ENCODE measurements at places on chromosomes 5 and 9. TPM values are rescaled to one million over a fixed set of nuclear protein-coding genes. Genes with fewer than 3 reads are reported as not detected.
A peak's percentile ranks its signal among the peaks of the same experiment; 100 is the strongest.

DNA sequence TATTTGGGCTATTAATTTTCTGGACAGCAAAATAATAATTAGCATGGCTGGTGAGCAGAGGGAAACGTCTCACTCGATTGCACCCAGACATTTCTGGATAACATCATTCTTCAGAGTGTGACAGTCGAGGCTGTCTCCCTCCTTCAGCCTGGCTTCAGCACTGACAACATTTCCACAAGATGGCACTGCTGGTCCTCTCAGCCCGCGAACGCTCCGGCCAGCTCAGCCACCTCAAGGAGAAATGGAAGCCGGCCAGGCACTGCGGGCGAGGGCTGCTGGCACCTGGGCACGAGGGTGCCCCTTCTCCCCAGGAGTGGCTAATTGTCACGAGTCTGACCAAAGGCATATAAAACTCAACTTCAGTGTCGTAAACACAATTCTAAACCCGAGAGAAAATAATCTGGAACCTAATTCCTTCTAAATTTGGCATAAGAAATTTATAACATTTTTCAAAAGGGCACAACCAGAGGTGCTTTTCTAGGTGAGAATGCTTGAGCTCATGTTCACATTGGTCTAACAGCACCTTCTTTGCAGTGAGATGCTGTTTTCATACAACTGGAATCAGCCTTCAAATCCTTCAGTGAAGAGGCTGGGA is 65.9 kb downstream of the DAP start:
- peak; percentile 89 for DNase-seq
- no peak overlapping the region for H3K4me3 ChIP-seq
- no peaks in the 10 kb centered on the region for H3K27me3 ChIP-seq

The PLAA gene
- total RNA-seq, result 22.1 TPM

- no peaks in the 10 kb centered on the region for H3K27me3 ChIP-seq
- peaks cover 6% of the 10 kb centered on the region for H3K4me1 ChIP-seq
- no peak for DNase-seq
- no peak overlapping the region for H3K4me3 ChIP-seq
Observed at GRCh38 chr5:56026863-56027300, 32.1 kb upstream of the IL6ST start.

The SLIT3 gene
- total RNA-seq, result 70.0 TPM

GRCh38 chr9:36793277-36793676 is 220.6 kb downstream of the MELK start:
- H3K27ac ChIP-seq, result no peak overlapping the region
- H3K36me3 ChIP-seq, result no peaks in the 10 kb centered on the region
- H3K4me3 ChIP-seq, result no peak overlapping the region
- DNase-seq, result no peak
- H3K27me3 ChIP-seq, result no peaks in the 10 kb centered on the region

The IL7R gene
- 226 TPM for total RNA-seq

GRCh38 chr9:16060436-16061129 is 507.7 kb downstream of the CCDC171 start:
- no peak overlapping the region for H3K4me3 ChIP-seq
- H3K36me3 ChIP-seq, result no peaks in the 10 kb centered on the region
- H3K4me1 ChIP-seq, result no peaks in the 10 kb centered on the region
- H3K27ac ChIP-seq, result no peak overlapping the region

GRCh38 chr9:104177003-104177611 is 83.0 kb downstream of the SMC2 start:
- DNase-seq, result no peak
- no peak overlapping the region for H3K4me3 ChIP-seq
- H3K27ac ChIP-seq, result no peak overlapping the region
- no peaks in the 10 kb centered on the region for H3K4me1 ChIP-seq
- H3K27me3 ChIP-seq, result no peaks in the 10 kb centered on the region

- H3K27ac ChIP-seq, result no peak overlapping the region
- H3K4me1 ChIP-seq, result no peaks in the 10 kb centered on the region
- H3K36me3 ChIP-seq, result peaks cover 29% of the 10 kb centered on the region
- H3K27me3 ChIP-seq, result no peaks in the 10 kb centered on the region
- no peak for DNase-seq
Observed at GRCh38 chr9:21853414-21853813, 51.0 kb downstream of the MTAP start.

DNA sequence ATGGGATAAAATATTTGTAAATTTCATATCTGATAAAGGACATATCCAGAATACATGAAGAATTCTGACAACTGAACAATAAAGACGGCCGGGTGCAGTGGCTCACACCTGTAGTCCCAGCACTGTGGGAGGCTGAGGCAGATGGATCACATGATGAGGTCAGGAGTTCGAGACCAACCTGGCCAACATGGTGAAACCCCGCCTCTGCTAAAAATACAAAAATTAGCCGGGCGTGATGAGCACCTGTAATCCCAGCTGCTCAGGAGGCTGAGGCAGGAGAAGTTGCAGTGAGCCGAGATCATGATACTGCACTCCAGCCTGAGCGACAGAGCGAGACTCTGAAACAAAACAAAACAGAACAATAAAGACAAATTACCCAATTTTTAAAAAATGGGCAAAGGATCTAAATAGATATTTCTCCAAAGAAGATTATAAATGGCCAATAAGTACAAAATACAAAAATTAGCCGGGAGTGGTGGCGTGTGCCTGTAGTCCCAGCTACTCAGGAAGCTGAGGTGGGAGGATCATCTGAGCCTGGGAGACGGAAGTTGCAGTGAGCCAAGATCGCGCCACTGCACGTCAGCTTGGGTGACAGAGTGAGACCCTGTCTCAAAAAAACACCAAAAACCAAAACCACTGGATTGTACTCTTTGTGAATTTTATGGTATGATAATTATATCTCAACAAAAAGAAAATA is 9.6 kb upstream of the NSD1 start:
- H3K36me3 ChIP-seq, result no peaks in the 10 kb centered on the region
- H3K4me1 ChIP-seq, result no peaks in the 10 kb centered on the region
- H3K27ac ChIP-seq, result no peak overlapping the region
- H3K4me3 ChIP-seq, result no peak overlapping the region
- H3K27me3 ChIP-seq, result no peaks in the 10 kb centered on the region
- no peak for DNase-seq

GRCh38 chr5:15966651-15967050 is 212.9 kb downstream of the MARCHF11 start:
- no peaks in the 10 kb centered on the region for H3K27me3 ChIP-seq
- no peaks in the 10 kb centered on the region for H3K4me1 ChIP-seq
- no peak for DNase-seq
- no peak overlapping the region for H3K4me3 ChIP-seq
- no peak overlapping the region for H3K27ac ChIP-seq

GRCh38 chr9:133990366-133991213 is 1.5 kb downstream of the VAV2 start:
- peak overlapping the region; percentile 77 for H3K4me3 ChIP-seq
- no peak for DNase-seq
- H3K4me1 ChIP-seq, result peaks cover 26% of the 10 kb centered on the region

DNA sequence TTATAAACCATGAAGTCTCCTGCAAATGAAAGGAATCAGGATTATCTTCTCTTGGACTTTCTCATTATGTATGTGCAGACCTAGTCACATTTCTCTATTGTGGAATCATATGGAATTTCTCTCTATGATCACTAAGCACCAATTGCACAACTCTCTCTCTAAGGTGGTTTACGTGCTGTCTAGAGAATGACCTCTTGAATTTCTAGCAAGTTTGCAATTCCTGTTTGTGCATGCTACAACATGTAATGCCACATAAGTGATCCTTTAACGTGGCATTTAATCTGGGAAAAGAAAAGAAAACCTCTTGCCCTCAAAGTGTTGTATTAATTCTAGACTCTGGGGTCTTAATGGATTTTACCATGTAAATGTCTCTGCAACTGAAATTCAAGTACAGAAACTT is 5.0 kb upstream of the PPP2R2B start:
- H3K27ac ChIP-seq, result no peak overlapping the region
- no peak for DNase-seq
- H3K36me3 ChIP-seq, result no peaks in the 10 kb centered on the region
- no peak overlapping the region for H3K4me3 ChIP-seq
- H3K27me3 ChIP-seq, result peaks cover 12% of the 10 kb centered on the region

The HMHB1 gene
- total RNA-seq, result not detected

GRCh38 chr5:106675687-106676086 is 995.0 kb downstream of the EFNA5 start:
- H3K4me1 ChIP-seq, result no peaks in the 10 kb centered on the region
- no peak for DNase-seq
- no peaks in the 10 kb centered on the region for H3K27me3 ChIP-seq
- no peak overlapping the region for H3K4me3 ChIP-seq
- no peak overlapping the region for H3K27ac ChIP-seq
- H3K36me3 ChIP-seq, result no peaks in the 10 kb centered on the region

DNA sequence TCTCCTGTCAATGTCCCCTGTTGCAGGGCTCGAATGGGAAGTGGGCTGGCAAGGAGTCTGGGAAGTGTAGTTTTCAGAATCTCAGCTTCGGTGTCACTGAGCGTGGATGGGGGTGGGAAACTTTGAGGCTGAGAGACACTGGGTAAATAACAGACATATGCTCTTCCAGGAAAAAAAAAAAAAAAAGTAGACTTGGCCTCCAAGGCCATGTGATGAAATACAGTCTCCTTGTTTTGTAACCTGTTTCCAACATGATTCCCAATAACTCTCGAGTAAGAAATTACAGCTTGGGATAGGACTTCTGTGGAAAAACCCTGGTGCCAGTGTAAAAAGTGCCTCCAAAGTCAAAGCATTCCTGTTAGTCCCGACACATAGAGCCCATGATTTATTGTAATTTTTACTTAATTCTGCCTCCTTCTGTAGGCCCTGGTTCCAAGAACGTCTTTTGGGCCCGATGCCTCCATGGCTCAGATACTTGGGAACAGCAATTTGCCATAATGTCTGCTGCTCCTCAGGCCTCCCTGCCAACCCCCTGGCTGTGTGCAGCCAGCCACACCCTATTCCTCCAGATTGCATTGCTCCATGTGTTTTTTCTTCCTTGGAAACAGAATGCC is 119.5 kb upstream of the TNC start:
- no peaks in the 10 kb centered on the region for H3K36me3 ChIP-seq
- no peak overlapping the region for H3K27ac ChIP-seq
- H3K4me3 ChIP-seq, result no peak overlapping the region
- no peaks in the 10 kb centered on the region for H3K27me3 ChIP-seq

The ATP10B gene
- total RNA-seq, result not detected

GRCh38 chr9:91247278-91247677 is 114.4 kb downstream of the AUH start:
- H3K27ac ChIP-seq, result no peak overlapping the region
- no peak overlapping the region for H3K4me3 ChIP-seq
- no peaks in the 10 kb centered on the region for H3K27me3 ChIP-seq
- no peak for DNase-seq
- no peaks in the 10 kb centered on the region for H3K4me1 ChIP-seq

DNA sequence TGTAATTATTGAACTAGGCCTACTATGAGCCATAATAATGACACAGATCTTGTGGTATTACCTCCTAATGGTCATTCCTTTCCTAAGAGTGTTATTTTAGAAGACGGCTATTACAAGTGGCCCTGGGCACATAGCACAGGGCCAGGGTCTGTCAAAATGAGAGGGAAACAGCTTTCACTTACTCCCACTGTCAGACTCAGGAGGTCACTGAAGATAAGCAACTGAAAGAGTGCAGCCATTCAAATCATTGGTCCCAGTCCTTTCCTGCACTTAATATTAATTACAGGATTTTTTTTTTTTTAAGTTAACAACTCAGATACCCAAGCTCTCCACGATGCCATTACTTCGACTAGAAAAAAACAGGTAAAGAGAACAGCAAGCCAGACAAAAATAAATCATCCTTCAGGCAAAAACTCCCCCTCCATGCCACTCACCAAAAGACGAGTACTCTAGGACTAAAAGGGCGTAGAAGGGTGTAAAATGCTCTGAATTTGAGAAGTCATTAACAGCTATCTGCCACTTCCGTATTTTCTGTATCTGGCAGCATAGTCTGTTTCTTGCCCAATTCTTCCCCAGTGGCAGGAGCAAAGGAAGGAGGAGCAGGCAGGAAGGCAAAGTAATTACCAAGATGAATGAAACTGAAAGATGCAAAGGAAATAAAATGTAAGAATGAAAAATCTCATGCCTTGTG is 87.4 kb downstream of the ZNF608 start:
- H3K27ac ChIP-seq, result peak overlapping the region; percentile 33
- no peaks in the 10 kb centered on the region for H3K27me3 ChIP-seq
- H3K4me1 ChIP-seq, result peaks cover 74% of the 10 kb centered on the region

GRCh38 chr5:134649163-134649835 is 714 bp downstream of the SEC24A start:
- H3K27me3 ChIP-seq, result no peaks in the 10 kb centered on the region
- H3K36me3 ChIP-seq, result no peaks in the 10 kb centered on the region

DNA sequence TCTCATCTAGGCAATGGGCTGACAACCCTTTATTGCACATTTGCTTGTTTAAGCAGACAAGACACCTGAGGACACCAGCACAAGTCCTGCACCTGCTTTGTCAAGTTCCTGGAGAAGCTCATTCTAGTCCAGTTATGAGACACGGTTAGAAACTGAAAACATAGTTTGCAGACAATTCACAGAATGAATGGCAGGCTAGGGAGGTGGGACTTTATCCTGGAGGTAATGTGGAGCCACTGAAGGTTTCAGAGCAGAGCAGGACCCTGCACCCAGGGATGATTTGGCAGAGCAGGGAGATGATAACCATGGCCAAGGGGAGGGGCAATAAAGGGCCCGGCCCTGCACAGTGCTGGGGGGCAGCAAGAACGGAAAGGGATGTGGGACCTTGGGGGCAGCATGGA is 50.7 kb upstream of the SLC25A51 start:
- H3K36me3 ChIP-seq, result peaks cover 16% of the 10 kb centered on the region
- H3K4me3 ChIP-seq, result no peak overlapping the region
- no peak for DNase-seq
- no peak overlapping the region for H3K27ac ChIP-seq
- peaks cover 6% of the 10 kb centered on the region for H3K4me1 ChIP-seq

GRCh38 chr5:129656952-129657351 is 90.9 kb upstream of the MINAR2 start:
- no peaks in the 10 kb centered on the region for H3K27me3 ChIP-seq
- no peaks in the 10 kb centered on the region for H3K4me1 ChIP-seq
- H3K36me3 ChIP-seq, result no peaks in the 10 kb centered on the region

DNA sequence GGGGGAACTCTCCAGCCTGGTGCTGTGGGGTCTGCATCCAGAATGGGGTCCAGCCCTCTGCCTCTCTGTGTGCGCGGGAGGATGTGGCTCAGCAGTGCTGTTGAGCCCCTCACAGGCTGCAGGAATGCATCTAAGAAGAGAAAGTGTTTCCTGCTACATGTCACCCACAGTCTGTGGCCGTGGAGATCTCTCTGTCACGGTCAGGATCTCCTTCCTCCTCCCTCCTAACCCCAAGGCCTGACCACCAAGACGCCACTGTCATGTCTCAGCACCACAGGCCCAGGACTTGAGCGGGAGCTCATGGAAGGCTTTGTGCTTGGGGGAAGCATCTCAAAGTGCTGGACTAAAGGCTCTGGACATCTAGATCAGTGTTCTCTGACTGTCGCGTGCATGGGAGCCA is 90.1 kb downstream of the SREK1 start:
- H3K27ac ChIP-seq, result no peak overlapping the region
- no peaks in the 10 kb centered on the region for H3K27me3 ChIP-seq
- H3K4me3 ChIP-seq, result no peak overlapping the region
- no peaks in the 10 kb centered on the region for H3K4me1 ChIP-seq

All from upper lobe of right lung (tissue), 1 donor.